ENCODE measurements at places on chromosomes 13 and 19. TPM values are rescaled to one million over a fixed set of nuclear protein-coding genes. Genes with fewer than 3 reads are reported as not detected.

KRTDAP gene
- not detected for total RNA-seq

IGFL1 gene
- not detected for total RNA-seq

C19orf73 gene
- total RNA-seq = 0.99 TPM

HSH2D gene
- not detected for total RNA-seq

BRSK1 gene
- 5.2 TPM for total RNA-seq

C19orf81 gene
- total RNA-seq = not detected

OR7C1 gene
- total RNA-seq = not detected

SIGLEC14 gene
- total RNA-seq = not detected

Measured in smooth muscle cell of trachea (primary cell).